Suppressor macrophage treated with lipopolysaccharide for 4 hours (primary cell): ENCODE measurements at places on chromosomes 6 and 20.

DNA sequence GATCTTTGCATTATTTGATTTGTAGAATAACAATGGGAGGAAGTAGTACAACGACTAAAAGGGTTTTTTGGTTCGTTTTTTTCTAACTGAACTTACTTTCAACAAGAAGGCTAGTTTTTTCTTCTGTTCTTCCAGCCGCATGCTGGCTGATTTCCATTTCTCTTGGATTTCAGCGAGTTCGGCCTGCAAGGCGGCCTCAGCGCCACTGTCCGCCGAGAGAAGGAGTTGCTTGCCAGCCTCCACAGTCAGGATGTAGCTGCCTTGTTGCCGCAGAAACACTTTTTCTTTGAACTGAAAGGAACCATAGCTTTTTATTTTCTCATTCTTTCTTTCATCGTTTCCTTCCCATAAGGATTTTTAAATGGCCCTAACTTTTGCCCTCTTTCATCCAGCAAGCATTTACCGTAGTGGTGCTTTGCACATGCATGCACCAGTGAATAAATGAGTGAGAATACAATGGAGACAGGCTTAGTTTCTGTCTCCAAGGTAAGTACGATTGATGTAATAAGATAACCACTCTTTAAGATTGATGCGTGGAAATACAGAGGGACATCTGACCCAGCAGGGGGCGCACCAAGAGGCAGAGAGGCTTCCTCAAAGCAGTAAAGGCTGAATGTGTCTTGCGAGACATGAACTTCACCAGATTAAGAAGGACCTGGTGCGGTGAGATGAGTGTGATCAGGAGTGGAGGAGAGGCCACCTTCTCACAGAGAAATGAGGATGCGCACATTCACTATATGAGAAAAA, 398.8 kb downstream of the ESR1 start:
- peak; percentile 42 for DNase-seq

- no peak for DNase-seq
Observed at GRCh38 chr6:136607204-136607931, 57.1 kb upstream of the MAP7 start.

DNA sequence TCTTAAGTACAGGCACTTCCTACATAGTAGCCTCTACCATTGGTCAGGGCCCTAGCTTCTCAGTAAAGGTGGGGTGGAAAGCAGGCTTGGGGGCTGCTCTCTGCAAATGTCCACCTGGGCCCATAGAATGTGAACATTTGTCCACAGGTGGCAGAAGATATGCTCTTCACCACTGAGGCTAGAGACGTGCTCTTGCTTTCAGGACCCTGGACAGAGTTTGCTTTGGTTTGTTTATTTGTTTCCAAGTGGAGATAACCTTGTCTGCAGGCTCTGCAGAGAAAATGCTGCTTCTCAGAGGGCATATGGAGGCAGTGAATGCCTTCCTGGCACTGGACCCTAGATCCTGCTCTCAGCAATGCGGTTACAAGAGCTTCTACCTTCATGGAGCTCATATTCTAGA, 129.0 kb downstream of the F13A1 start:
- DNase-seq = no peak

GRCh38 chr6:136616527-136616926, 66.3 kb upstream of the MAP7 start:
- no peak for DNase-seq

- peak; percentile 5 for DNase-seq
Observed at GRCh38 chr6:167711768-167712730, 114.7 kb upstream of the AFDN start.

DNA sequence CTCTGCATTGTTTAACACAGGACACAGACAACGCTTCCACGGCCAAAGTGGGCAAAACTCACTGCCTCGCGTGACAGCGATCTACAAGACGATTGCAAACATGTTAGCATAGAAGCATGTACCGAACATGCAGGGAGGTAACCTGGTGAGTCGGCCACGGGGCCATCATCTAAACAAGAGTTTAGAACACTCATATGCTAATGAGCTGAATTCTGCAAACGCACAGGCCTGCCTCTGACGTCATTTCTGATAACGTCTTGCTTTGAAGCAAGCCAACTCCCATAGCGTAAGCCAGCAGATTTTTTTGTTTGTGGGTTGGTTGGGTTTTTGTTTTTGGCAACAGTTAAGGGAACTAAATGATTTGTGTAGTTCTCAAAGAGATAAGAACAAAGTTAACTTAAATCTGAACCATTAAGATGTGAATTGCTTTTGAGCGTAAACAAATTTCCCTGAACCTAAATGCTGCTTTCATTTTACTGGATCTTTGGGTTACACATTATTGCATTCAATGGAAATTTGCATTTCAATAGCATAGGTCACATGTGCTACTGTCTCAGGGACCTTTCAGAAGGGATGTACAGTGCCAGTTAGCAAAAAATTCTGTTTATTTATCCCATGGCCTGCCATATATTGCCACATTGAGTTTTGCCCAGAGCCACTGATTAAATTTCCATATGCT, 184.5 kb upstream of the PDE10A start:
- no peak for DNase-seq

DNA sequence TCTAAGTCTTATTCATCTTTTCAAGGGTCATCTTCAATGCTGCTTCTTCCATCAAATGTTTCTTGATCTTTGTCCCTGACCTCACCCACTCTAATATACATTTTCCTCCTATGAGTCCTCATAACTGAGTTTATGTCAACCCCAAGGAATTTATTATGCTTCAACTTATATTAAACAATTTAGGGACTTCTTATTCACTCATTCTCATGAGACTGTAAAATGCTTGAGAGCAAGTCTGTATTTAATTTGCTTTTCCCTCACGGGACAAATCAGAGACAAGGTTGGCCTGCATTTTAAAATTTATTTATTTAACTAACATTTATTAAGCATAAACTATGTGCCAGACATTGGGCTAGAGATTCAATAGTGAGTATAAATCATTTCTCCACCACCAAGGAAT, 312.0 kb upstream of the NT5E start:
- DNase-seq = no peak

- DNase-seq = no peak
Observed at GRCh38 chr6:169827290-169827717, 75.9 kb downstream of the ERMARD start.

DNA sequence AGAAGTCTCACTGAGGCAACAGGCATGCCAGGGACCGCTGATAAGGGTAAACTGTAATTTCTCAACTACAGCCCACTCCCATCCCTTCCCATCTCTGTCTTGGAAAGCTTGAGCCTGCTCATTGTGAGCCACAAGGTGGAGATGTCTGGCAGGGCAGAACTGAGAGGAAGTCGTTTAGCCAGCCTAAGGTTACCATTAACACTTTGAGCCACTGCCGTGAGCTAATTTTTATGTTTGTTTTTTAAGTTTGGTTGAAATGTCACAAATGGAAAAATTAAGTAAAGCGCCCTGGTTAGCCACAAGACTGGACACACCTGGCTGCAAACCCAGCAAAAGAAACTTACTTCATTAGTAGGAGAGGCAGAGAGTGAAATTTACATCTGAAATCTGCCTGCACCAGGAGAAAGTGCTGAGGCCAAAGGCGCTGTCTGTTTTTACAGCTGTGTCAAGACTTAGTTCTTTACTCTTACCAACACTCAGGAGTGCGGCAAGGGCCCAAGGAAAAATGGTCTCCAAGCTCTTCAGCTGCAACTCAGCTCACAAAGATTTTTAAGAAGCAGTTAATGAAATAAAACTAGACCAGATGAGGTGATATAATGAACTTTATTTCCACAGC, 50.0 kb upstream of the FAM83C start:
- DNase-seq = no peak

DNA sequence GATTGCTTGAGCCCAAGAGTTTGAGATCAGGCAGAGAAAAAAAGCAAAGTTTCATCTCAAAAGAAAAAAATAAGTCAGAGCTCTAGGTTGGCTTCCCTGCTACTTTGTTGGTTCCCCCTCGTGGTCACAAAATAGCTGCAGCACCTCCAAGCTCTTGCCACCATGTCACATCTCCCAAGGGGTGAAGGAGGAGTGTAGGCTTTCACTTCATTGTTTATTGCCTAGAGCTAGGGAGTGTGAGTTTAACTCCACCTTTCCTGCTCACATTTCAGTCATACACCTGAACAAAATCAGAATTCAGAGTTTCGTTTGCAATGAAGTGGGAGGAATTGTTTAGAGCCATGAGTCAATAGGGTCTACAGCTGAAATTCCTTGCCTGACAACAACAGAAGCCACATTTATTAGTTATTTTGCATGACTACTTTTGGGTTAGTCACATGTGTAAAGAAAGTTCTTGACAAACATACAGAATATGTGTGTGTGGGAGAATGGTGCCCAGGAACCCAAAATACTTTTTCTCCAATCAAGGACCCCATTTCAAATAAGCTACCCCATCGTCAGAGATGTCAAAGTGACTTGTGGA, 56.2 kb upstream of the UFL1 start:
- DNase-seq = no peak

DNA sequence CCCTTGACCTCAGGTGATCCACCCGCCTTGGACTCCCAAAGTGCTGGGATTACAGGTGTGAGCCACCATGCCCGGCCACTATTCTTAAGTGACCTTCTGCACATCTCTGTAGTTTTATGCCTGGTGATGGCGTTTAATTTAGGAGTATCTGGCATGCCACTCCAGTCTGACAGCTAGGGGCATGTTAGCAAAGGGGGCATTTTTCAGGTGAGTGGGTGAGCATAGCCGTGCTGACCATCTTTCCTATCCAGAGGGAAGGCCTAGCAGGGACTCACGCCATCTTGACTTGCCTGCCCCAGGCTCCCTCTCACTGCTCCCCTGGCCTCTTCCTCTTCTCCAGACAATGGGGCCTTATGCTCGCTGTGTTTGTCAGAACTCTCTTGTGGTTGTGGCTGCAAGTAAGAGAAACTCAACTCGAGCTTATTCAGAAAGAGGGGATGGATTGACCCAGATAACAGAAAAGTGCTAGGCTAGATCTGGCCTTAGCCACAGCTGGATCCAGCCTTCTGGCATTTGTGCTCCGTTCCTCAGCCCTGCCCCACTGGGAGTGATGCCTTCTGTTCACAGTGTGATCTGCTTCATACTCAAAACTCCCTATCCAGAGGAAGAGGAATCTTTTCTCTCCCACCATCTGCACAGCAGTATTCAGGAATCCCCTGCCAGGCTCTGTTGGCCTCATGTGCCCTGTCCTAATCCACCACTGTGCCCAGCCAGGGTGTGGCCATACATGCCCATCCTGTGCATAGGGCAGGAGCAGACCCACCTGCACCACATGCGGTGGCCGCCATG, 174.5 kb upstream of the AKAP12 start:
- DNase-seq = no peak

GRCh38 chr20:61949714-61950640, 115.7 kb downstream of the TAF4 start:
- DNase-seq = no peak

- no peak for DNase-seq
Observed at GRCh38 chr6:103870970-103871369, 988.7 kb downstream of the HACE1 start.

DNA sequence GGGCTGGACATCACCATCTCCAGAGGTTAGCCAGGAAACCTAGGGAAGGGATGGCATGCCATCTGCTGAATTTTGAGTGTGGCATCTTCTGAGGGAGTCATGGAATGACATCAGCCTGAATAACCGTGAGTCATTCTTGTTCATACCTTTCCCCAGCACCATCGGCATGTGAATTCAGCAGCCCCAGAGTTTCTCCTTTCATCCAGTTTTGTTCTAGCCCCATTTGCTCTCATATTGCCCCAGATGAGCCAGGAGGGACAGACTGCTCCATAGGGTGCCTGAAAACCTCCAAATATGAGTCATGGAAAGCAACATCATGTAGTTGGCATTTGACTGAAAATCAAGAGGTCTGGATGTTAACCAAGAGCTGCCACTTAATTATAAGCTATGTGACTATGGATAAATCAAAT, 219.2 kb upstream of the SGK1 start:
- DNase-seq = no peak

- DNase-seq = peak; percentile 88
Observed at GRCh38 chr6:111210194-111210728, 123.0 kb downstream of the SLC16A10 start.

DNA sequence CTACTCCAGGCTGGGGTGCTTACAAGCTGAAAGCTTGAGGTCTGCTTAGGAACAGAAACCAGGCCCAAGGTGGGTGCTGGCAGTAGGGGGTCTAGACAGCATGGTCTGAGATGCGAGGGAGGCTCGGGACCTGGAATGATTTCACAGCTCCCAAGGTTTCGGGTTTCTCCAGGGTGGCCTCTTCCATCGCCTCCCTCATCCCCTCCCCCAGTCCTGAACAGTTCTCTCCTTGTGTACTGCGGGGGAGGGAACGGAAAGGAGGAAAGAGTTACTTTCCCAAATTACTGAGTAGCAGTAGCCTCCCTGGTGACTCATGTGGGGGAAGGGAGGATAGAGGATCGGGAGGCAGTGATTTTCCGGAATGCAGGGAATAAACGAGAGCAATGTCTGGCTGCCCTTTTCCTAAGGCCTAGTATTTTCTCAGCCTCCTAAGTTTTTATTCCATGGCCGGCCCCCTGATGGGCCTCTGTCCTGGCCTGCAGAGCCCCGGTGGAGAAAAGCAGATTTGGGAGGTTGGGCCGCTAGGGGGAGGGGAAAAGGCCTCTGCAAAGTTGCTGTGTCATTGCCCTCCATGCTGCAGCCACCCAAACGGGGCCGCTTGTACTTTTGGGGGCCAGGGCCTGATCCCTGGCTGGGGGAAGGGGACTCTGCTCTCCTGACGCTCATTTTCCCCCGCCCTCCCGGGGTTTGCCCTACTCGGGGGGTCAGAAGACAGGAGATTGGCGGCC, 1.5 kb downstream of the BRD2 start:
- DNase-seq = peak; percentile 90

DNA sequence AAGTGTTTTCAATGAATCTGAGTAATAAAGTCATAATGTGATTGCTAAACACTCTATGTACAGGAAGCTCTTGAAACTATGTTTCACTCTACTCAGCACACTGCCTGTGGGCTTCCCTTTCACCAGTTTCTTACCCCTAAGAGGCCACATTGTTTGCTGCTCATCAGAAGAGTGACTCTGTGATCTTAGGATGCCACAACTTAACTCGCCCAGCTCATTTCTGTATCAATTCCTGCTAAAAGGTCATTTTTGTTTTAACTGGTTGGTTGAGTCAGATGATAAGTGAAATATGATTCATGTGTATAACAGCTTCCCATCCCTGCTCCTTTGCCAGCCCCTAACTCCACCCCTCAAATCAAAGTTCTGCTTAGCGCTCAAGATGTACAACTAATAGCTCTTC, 9.8 kb upstream of the NDUFAF4 start:
- DNase-seq = peak; percentile 59

DNA sequence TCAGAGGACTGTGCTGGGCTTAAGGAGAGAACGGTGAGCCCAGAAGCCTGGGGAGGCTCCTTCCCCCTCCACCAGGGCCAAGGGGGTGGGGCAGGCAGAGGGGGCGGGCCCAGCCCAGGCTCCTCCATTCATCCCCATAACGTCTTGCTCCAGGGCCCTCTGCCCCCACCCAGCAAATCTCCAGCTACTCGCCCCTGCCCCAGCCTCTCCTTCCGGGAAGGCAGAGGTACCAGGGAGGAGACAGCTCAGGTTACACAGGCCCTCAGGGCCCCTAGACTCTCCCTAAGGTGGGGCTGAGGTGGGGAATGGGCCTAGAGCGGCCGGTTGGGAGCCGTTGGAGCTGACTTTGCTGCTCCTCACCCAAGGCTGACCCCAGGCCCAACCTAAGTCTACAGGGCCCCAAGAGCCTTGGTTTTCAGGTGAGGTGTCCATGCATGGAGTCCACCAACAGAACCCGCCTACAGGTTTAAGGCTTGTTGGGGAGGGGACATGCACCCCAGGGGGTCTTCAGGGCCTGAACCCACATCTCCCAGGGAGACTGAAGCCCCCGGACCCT, 1.2 kb downstream of the LAMA5 start:
- DNase-seq = no peak
